ENCODE measurements at places on chromosomes 6 and 20.

DNA sequence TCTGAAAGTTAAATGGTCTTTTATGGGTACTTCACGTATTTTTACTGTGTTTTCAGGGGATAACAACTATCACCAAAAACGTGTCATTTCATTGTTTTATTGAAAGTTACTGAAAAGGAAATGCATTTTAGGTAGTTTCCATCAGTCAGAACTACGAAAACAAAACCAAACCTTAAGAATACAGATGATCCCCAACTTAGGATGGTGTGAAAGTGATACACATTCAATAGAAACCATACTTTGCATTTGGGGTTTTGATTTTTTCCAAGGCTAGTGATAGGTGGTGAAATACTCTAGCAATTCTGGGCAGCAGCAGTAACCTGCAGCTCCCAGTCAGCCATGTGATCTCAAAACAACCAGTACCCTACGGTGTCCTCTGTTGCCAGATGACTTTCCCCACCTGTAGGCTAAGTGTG, 25.9 kb upstream of the EFHC1 start:
- no peak for DNase-seq

DNA sequence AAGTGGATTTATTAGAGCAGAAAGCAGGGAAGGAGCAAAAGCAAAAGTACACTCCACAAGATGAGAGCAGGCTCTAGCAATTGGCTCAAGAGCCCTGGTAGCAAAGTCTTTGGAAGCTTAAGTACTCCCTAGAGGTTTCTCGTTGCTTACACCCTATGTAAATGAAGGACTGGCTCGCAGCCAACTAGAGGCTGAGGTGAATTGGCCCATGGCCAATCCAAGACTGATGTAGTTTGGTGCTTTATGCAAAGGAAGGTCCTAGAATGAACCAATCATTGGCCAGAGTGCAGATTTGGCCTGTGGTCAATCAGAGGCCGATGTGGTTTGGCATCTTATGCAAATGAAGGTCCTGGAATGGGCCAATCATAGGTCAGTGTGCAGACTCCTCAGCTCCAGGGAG, 191.3 kb upstream of the ARID1B start:
- no peak for DNase-seq

GRCh38 chr6:166605752-166606151, 19.3 kb upstream of the RAMACL start:
- no peak for DNase-seq

GRCh38 chr20:47529840-47530239, 28.2 kb downstream of the NCOA3 start:
- no peak for DNase-seq

DNA sequence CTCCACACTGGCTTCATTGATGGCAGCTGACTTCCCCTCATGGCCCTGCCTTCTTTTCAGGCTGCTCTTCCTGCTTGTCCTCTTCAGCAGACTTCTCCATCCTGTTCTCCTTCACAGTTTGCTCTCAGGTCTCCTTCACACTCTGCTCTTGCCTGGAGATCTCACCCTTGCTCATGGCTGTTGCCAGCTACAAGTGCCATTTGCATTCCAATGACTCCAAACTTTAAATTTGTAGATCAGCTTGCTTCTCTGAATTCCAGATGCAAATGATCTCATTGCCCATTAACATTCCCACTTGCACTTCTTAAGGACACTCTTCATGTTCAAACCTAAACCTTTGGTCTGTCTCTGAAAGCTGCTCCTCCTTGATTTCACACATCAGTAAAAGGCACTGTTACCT, 343.0 kb downstream of the QKI start:
- no peak for DNase-seq

DNA sequence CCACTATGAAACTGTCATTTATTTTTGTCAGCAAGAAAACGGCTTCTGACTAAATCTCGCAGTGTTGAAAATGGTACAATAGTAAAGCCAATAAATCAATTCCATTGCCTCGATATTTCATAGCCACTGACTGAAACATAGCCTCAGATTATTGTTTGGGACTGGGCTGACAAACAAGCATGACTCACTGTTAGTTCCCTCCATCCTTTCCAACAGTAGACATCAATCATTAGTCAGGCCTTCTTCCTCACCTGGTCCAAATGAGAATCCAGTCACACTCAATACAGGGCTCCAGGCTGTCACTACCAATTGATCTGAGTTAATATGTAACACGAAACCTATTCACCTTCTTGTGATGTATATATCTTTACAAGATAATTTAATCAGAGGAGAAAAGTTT, 66.1 kb downstream of the ADGRB3 start:
- DNase-seq: no peak

DNA sequence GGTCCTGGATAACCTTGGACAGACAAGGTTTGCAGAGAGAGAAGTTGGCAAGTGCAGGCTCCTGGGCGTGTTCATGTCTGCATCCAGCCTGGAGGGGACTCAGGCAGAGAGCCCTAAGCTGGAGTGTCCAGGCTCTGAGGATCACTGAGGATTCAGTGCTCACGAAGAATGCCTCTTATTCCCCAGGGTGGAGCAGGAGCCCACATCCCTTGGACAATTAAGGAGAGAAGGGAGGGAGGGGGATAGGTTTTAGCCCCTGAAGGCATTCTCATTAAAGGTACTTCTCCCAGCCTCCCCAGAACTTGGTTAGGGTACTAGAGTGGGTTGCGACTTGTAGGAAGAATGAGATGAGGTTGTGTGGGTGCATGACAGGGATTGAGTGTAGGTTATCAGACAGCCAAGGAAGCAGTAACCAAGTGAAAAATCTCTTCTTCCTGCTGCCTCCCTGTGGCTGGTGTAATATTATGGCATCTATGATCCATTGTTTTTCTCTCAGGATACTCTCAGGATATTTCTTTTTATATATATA, 680 bp downstream of the HLA-DPB1 start:
- DNase-seq: no peak

GRCh38 chr20:61447952-61448351, 195.9 kb downstream of the CDH4 start:
- DNase-seq: no peak

DNA sequence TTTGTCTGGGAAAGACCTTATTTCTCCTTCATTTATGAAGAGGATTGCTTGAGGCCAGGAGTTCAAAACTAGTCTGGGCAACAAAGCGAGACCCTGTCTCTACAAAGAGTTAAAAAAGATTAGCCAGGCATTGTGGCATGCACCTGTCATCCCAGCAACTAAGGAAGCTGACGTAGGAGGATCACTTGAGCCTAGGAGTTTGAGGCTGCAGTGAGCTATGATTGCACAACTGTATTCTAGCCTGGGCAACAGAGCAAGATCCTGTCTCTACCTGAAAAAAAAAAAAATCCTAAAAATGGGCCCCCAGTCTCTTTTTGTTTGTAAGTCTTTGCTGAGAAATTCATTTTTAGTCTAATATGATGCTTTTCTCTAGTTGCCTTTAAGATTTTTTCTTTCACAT, 29.2 kb upstream of the EIF2S2 start:
- no peak for DNase-seq

DNA sequence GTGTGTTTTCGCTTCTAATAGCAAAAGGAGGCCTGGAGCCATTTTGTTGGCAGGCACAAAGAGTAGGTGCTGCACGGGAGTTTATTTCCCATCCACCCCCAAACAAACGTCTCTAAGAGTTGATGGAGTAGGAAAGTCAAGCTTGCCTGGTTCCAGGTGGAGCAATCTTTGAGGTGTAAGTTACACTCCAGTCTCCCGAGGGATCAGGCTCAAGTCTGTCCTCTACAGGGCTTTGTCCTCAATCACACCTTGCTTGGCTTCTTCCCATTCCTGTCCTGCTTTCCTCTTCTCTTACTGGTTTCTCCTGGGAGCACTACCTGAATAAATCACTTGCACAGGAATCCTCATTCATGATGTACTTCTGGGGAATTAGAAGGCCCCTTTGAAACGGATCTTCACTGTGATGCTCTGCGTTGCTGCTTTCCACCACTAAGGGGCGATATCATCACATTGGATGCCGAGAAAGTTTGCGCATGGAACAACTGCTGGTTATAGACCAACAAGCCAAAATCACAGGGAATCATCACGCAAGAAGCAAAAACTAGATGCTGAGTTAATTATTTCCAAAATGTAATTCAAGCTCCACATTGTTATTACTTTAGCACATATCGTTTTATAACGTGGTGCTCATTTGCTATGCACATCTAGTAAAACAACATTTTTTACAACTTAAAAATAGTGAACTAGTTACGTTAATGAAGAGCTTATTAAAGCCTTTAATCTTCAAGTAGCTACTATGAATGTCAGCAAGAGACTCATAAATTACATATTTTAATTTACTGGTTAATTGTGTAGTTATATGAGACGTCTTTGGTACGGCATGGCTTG, 156.8 kb downstream of the DNAH8 start:
- peak; percentile 3 for DNase-seq

GRCh38 chr6:127554435-127555006, 22.5 kb upstream of the C6orf58 start:
- DNase-seq: peak; percentile 17

- DNase-seq: no peak
These were observed 2.6 kb downstream of the MICA start for GRCh38 chr6:31405996-31406395.

Measured in GM04503 (cell line).